Activated CD4-positive, alpha-beta T cell treated with anti-CD3 and anti-CD28 coated beads, Interleukin-2, amount 50 U/mL, for 16 hours (primary cell): ENCODE measurements at places on chromosomes 13 and 19.

DNA sequence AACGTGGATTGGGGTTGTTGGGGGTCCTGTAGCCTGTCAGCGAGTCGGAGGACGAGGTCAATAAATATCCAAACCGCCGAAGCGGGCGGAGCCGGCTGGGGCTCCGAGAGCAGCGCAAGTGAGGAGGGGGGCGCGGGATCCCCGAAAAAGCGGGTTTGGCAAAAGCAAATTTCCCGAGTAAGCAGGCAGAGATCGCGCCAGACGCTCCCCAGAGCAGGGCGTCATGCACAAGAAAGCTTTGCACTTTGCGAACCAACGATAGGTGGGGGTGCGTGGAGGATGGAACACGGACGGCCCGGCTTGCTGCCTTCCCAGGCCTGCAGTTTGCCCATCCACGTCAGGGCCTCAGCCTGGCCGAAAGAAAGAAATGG is 754 bp upstream of the SIX5 start:
- peak; percentile 28 for DNase-seq

- DNase-seq, result no peak
Observed at GRCh38 chr13:32881777-32882145, 134.5 kb upstream of the KL start.

DNA sequence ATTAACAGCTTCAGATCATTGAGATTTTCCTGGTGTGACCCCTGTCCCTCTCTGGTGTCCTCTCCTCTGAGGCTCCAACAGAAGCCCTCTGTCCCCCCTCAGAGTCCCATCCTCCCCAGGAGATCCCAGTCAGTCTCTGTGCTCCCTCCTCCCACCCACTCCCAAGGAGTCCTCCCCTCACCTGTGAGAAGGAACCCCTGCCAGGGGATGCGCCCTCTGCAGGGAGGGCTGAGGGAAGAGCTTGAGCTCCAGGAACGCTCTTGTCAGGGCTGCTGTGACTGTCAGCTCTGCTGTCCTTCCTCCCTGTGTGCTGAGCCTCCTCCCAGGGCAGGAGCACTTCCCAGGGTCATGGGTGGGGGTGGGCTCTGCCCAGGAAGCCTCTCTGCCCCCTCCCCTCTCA is 33.2 kb downstream of the CEACAM8 start:
- DNase-seq, result no peak

DNA sequence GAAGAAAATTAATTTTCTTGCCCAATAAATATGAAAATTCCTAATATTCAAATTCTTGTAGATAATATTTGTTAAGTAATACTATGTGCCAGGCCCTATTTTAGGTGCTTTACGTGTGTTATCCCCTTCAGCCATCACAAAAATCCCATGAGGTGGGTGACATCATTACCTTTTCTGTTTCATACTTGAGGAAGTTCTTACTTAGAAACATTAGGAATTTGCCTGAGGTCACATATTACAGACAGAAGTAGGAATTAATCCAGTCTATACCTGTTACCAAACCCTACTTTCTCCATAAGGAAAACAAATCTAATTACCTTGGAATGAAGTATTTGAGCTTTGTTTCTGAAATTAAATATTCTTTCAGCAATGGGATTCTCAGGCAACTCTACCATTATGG is 336.1 kb downstream of the GPC6 start:
- no peak for DNase-seq

GRCh38 chr19:38351865-38352395 is 16.3 kb downstream of the CATSPERG start:
- no peak for DNase-seq

DNA sequence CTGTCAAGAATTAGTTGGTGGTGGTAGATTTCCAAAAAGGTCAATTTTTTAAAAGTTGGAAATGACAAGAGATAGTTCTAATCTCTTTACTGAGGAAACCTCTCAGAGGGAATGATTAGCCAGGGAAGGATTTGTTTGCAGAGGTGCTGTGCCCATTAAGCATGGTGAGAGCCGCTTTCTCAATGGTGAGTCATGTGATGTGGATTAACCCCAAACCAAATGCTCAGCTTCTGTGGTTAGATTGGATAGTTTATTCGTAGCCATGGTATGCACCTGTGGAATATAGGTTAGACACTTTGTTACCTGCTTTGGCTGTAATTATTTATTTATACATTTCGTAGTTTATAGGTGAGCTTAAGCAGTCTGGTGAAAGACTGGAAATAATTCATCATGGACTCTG is 7.1 kb downstream of the HNRNPM start:
- no peak for DNase-seq

DNA sequence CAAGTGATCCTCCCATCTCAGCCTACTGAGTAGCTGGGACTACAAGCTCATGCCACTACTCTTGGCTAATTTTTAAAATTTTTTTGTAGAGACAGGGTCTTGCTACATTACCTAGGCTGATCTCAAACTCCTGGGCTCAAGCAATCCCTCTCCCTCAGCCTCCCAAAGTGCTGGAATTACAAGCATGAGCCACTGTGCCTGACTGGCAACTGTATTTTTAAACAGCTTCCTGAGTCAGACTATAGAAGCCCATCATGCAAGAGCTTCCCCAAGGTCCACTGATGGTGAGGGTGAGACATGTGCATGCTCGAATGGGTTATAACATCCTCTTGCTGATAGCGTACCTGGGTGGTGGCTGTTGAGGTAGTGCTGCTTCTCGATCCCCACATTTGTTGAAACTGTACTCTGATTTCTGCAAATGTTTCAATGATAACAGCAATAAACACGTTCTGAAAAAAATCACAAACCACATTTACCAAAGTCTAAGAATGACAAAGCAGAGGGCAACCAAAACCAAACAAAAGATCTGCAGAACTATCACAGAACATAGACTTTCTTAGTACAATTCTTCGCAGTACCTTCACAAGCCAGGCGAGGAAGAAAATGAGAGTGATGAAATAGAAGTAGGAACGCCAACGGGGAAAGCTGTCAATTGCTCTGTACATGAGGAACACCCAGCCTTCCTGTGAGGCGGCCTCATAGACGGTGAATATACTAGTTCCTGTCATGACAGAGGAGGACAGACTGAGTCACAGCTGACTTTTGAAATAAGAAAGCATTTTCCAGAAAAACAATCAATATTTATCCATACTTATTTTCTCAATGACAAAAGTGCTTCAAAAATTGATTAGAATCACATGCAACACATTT is 124.4 kb downstream of the NALCN start:
- DNase-seq, result peak; percentile 6

DNA sequence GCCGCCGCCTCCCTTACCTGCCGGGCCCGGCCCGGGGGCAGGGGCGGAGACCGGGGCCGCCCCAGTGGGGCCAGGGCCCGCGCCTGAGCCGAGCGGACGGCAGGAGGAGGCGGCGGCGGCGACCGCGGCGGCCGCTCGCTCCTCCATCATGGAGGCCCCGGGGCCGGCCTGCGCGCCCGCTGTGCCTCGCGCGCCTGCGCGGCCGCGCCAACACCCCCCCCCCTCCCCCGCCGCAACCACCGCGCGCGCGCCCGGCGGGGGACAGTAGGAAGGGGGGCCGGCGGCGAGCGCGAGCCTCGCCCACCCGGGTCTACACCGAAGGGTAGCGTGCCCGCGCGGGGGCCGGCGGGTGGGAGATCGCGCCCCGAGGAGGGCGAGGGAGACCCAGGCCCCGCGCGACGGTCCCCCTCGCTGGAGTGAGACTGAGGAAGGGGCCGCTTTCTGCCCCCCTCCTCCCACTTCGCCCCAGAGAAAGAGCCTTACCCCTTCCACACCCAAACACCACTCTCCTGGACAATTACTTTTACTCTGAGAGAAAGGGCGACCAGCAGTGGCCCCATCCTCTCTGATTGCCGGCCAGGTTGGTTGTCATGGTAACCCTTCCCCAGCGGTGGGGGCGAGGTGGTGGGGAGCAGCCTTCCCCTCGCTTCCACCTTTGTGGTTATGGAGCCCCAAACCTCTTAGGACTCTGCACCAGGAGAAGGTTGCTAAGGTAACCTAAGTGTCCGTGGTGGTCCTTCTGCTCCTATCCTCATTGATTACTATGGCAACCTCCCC is at the start of gene STRN4:
Gene STRN4, minus strand, starts transcription at position 170 of the 777 bp plus-strand sequence. Its CDS starts 20 bp downstream, at position 150.
- peak; percentile 46 for DNase-seq

- DNase-seq, result no peak
Observed at GRCh38 chr19:40836754-40837429, 13.4 kb downstream of the CYP2A6 start.

GRCh38 chr19:670609-671075 is 5.5 kb upstream of the FSTL3 start:
- DNase-seq, result no peak

DNA sequence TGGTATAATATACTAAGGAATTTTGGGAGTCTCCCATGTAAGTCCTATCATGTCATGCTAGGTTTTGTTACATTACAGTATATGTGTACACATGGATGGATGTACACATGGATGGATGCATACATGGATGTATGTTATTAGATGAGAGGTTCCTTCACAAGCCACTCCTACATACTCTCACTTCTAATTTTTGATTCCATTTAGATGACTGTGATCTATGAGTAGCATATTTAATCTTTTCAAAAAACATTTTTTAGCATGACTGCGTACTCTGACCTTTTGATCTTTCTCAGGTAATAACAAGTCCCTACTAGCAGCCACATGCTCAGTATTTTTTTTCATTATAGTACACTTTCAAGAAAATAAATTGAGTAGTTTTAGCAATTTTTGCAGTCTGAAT is 441.8 kb downstream of the SLITRK1 start:
- DNase-seq, result no peak

GRCh38 chr13:29713839-29714238 is 118.4 kb upstream of the SLC7A1 start:
- DNase-seq, result no peak

DNA sequence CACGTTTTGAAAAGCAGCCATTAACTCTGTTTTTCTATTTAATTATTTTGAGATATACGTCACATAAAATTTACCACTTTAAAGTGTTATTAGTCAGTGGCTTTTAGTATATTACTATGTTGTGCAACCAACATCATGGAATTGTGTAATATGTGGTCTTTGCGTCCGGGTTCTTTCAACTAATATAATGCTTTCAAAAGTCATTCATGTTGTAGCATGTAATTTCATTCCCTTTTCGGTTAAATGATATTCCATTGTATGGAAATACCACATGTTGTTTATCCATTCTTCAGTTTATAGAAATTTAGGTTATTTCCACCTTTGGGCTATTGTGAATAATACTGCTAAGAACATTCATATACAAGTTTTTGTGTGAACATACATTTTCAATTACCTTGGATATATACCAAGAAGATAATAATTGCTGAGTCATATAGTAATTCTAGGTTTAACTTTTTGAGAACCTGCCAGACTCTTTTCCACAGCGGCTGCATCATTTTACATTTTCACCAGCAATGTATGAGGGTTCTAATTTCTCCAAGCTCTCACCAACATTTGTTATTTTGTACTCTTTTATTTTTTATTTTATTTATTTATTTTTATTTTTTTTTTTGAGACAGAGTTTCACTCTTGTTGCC is 28.1 kb upstream of the CLDN10 start:
- DNase-seq, result no peak

GRCh38 chr19:51333836-51334460 is 8.0 kb downstream of the VSIG10L start:
- no peak for DNase-seq

DNA sequence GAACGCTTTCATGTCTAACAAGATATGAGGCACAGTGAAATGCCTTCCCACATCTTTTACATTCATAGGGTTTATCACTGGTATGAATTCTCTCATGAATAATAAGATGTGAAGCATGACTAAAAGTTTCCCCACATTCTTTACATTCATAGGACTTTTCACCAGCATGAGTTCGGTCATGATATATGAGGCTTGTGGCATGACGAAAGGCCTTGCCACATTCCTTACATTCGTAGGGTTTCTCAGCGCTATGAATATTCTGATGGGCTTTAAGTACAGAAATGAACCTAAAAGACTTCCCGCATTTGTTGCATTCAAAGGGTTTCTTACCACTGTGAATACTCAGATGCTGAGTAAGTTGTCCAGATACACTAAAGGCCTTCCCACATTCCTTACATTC is 21.3 kb downstream of the ZNF607 start:
- DNase-seq, result no peak

GRCh38 chr19:40257096-40257517 is 28.0 kb downstream of the AKT2 start:
- DNase-seq, result no peak

GRCh38 chr13:35356572-35356971 is 119.9 kb downstream of the MAB21L1 start:
- DNase-seq, result no peak

- DNase-seq, result no peak
Observed at GRCh38 chr19:41688098-41688497, at the start of gene CEACAM7. TSS of gene CEACAM7 (minus strand) at chr19:41688270. CDS start at chr19:41688165, 105 bp downstream.

GRCh38 chr19:35822579-35822978 is 9.9 kb upstream of the PRODH2 start:
- DNase-seq, result no peak

DNA sequence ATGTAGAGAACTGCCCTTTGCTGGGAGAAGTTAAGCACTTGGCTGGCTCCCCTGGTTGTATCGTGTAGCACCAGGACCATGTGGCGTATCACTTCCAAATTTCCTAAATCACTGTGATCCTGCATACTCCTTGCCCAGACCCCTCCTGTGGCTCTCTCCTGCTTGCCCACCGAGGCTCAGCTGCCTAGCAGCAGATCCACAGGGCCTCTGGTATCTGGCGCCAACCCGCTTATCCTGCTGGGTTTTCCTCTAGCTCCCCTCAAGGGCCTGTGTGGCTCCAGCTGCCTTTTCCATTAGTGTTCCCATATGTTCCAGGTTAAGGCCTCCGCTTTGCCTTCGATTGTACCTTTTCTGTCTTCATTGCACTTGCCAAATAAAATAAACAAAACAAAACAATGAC is 16.5 kb downstream of the LRCH1 start:
- DNase-seq, result no peak

GRCh38 chr13:64551755-64552154 is 2678.4 kb downstream of the PCDH9 start:
- no peak for DNase-seq

GRCh38 chr13:41563984-41564365 is 106.6 kb downstream of the RGCC start:
- DNase-seq, result no peak

GRCh38 chr19:49474542-49474924 is 518 bp downstream of the FLT3LG start:
- no peak for DNase-seq

GRCh38 chr13:106683179-106683578 is 115.2 kb upstream of the ARGLU1 start:
- no peak for DNase-seq

GRCh38 chr19:17243211-17243829 is 2.4 kb downstream of the NR2F6 start:
- no peak for DNase-seq

DNA sequence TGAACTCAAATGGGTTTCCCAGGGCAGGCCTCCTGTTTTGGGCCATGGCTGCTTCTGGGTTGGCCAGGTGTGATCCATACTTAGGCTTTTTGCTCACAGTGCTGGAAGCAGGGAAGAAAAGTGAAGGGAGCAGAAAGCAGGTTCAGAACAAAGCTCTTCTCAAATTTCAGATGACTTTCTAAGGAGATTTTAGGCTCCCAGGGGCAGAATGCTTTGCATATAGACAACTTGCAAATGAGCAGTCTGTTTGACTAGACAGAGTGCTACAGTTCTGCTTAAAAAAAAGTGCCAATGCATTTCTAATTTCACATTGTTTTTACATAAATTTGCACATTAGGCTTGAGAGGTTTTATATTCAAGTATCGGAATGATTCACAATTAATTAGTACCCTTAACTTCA is 2.6 kb upstream of the SLC10A2 start:
- DNase-seq, result no peak
